ENCODE measurements at places on chromosomes 5 and 9.

DNA sequence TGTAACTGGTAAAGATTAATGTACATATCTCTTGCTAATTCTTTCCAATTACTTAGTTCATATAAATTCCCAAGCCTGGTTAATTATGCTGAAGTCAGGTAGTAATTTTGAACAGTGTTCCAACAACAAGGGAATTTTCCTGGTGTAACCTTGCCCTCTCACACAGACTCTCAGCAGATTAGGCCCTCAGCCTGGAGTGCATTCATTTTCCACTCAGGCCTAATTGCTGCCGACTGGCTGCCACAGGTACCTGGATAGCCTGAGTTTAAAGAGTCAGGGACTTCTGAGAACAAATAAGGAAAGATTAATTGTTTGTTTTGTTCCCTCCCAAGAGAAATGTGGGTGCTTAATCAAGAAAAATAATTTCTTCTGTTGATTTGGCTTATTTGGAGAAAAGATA is 71.4 kb downstream of the PPIC start:
- no peak for DNase-seq

DNA sequence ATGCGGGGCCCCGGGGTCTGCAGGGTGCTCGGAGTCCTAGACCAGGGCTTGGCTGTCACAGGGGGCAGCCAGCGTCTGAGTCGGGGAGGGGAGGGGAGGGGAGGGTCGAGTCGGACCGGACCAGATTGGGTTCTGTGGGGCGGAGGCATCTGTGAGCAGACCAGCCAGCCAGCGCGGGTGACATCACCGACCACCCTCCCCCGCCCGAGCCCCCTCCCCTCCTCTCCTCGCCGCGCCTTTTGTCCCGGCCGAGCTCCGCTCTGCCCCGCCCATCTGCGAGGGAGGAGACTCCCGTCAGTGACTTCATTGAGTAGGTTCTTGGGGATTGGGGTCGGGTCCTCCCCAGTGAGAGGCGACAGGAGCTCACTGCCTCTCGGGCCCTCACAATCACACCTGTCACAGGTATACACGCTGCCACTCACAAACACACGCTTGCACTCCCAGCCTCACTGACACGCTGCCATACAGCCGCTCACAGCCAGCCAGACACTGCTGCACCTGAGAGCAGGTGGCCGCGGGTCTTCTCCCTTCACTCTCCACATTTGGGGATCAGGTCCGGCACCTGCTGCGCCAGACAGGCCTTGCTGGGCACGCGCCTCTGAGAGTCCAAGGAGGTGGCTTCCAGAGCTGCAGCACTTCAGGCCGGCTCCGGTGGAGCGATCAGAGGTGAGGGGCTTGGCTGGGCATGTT is 546 bp downstream of the DNAJB5 start:
- no peak for DNase-seq

GRCh38 chr5:149485655-149486615 is 65.3 kb downstream of the CSNK1A1 start:
- DNase-seq: no peak

DNA sequence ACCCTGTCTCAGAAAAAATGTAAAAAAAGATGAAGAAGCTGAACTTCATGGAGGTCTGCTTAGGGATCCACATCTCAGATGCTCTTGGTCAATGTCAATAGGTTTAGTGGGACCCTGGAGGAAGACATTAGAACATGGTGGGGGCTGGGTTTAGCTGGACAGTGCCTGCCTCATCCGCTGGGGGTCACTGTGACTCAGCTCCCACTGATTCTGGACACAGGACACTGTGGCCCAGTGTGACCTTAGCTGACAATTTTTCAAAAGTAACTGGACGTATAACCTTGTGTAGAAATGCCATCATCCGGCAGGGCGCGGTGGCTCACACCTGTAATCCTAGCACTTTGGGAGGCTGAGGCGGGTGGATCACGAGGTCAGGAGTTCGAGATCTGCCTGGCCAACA is 7.3 kb upstream of the HNRNPAB start:
- no peak for DNase-seq

DNA sequence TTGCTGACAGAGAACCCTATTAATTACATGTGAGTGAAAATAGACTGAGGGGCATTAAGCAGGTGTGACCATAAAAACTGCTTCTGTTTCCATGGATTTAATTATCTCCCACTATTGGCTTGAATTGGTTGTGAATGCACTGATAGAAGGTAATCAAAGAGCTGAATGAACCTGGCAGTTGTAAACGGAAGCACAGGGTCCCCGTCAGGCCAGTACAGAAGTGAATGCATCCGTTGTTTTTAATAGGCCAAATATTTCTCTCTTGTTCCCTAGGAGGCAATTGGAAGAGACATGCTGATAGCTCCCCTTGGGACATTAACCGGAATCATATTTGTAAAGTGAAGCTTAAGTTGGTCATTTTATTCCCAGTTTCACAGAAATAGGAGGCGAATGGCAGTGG is 147.0 kb downstream of the CAVIN4 start:
- no peak for DNase-seq

DNA sequence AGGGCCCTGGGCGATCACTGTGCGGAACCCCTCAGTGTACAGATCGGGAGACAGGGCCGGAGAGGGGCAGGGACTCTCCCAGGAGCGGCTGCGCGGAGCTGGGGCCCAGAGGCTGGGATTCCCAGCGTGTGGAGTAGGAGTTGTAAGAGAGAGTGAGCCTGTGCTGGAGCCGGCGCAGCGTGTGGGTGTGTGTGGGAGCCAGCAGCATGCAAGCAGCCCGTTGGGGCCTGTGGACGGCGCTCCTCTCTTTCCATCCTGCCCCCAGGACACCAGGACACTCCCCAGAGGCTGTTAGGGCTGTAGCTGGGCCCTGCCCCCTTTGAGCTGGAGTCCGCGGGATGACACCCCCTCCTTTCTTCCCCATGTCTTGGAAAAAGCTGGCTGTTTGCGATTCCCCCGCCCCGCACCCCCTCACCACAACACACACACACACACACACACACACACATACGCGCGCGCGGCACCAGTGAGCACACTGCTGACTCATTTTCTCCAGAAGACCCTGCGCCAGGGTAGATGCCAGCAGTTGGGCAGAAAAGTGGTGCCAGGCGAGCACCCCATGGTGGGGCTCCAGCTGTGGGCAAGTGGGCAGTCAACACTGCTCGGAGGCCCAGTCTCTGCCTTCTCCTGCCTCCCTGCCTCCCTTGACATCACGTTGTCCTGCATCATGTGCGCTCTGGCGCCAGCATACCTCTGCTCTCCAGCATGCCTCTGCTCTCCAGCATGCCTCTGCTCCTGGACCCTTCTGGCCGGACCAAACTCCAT is 1.5 kb downstream of the COL27A1 start:
- no peak for DNase-seq

DNA sequence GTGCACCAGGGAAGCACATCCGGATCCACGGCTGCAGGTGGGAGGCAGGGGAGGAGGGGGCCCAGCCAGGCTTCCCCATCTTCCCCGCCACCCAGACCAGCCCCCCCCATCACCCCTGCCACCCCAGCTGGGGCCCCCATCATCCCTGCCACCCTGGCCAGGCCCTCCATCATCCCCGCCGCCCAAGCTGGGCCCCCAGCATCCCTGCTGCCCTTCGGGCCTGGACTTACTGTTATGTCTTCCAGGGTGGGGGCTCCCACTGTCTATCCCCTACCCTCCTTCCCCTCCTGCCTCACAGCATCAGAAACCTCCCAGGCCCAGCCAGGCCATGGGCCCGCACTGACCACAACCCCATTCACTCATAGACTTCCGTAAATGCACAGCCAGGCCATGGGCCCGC is 27.5 kb downstream of the SLC6A18 start:
- DNase-seq: no peak
